HCT116 (cell line): ENCODE measurements at places on chromosomes 5 and 9.

DNA sequence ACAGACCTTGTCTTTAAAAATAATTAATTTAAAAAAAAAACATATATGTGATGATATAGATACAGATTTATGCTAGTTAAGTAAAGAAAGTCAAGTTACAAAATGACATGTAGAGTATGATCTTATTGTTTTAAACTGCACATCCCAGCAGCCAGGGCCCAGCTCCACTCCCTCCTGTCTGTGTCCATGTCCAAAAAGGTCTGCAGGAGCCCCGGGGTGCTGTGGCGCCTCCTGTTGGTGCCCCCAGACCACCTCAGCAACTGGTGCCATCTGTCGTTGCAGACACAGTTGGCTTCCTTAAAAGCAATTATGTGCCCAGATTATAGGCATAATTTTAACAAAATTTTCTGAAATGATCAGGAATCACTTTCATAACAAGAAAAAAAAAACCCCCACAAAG is 33.3 kb downstream of the IPPK start:
- DNase-seq = no peak

GRCh38 chr9:21367957-21368356 is at the start of gene IFNA13:
Gene IFNA13, minus strand, starts transcription at chr9:21368057. Its CDS starts 47 bp downstream, at chr9:21368010.
- DNase-seq = no peak

DNA sequence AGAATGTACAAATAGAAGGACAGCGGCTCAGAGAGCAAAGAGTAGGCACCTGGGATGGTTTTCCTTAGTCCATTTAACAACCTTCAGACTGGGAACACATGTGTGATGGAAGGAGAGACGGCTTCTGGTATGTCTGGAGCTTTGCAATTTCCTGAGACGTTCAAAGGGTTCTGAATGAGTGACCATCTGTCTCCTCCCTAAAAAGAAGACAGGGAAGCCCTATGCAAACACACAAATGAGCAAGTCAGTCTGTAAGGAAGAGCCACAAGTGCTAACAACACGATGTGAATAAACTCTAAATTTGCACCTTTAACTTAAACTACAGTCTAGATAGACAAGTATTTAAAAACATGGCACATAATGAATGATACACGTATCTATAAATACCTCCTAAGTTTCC is 391.0 kb downstream of the ICE1 start:
- no peak for DNase-seq

DNA sequence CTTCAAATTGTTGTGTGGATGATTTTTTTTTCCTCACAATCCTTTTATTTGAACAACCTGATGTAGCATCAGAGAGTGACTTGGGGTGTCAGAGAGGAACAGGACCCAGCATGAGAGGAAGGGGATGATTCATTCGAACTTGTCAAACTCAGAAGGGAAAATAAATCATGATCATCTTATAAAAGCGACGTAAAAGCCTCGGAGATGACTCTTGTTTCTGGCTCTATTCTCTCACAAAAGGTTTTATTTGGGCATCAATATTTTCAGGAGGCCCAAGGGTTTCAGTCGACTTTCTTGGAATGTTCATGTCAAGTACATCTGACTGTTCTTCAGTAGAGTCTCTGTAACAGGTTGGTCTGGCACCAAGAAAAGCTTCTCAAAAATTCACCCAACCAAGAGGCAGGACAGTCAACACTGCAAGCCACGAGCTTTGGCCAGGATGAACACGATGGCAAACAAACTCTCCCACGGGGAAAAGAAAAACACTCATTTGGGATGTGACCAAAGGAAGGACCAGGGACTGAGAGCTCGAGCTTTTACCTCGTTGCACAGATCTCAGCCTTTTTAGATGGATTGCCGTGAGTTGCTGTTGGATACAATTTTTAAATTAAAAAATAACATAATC is 55.1 kb downstream of the ANKH start:
- no peak for DNase-seq

DNA sequence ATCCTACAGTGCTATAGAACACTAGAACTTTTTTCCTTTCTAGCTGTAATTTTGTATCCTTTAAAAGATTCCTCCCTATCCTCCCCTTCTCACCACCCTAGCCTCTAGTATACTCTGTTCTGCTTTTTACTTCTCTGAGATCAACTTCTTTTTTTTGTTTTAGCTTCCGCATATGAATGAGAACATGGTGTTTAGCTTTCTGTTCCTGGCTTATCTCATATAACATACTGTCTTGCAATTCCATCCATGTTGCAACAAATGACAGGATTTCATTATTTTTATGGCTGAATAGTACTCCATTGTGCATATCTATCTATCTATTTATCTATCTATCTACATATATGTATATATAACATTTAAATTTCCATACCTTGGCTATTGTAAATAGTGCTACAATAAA is 126.0 kb upstream of the MAN2A1 start:
- DNase-seq = no peak
